ENCODE measurements at places on chromosomes 7 and 10.

GRCh38 chr10:27448921-27449320 is 55.2 kb upstream of the RAB18 start:
- DNase-seq: no peak

DNA sequence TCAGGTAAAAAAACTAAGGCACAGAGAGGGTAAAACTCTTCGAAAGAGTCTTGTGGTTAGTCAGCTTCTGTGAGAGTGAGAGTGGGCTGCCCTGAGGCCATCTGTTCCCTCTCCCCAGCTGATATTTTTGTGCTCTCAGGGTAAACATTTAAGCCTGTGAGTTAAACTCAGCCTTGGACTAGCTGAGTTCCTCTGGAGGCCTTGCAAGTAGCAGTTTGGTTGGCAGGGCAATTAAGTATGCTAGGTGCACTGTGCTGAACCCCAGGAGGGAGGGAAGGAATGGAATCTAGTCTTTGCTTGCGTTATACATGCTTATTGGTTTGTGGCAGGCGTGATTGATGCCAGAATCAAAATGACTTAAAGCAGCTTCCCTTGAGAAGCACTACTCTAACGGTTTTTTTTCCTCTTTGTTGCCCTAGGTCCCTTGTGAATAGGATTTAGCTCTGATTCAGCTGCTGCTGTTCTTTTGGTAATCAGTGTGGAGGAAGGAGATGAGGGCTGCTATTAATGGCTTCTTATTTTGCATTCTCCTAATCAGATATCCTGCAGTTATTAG is 140.2 kb downstream of the AUTS2 start:
- no peak for DNase-seq

DNA sequence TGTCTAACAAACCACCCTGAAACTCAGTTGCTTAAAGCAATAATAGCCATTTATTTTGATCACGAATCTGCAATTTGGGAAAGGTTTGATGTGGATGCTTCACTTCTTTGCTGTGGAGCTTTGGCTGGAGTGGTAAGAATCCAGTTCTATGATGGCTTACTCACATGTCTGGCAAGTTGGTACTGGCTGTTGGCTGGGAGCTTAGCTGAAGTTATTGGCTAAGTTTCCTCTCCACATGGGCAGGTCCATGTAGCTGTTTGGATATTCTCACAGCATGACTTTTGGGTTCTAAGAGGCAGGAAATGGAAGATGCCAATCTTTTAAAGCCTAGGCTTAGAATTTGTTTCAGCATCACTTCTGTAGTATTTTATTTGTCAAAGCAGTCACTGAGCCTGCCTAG is 277.6 kb upstream of the NRP1 start:
- no peak for DNase-seq

- DNase-seq: no peak
These were observed 93.4 kb downstream of the PIP4K2A start for GRCh38 chr10:22620929-22621328.

DNA sequence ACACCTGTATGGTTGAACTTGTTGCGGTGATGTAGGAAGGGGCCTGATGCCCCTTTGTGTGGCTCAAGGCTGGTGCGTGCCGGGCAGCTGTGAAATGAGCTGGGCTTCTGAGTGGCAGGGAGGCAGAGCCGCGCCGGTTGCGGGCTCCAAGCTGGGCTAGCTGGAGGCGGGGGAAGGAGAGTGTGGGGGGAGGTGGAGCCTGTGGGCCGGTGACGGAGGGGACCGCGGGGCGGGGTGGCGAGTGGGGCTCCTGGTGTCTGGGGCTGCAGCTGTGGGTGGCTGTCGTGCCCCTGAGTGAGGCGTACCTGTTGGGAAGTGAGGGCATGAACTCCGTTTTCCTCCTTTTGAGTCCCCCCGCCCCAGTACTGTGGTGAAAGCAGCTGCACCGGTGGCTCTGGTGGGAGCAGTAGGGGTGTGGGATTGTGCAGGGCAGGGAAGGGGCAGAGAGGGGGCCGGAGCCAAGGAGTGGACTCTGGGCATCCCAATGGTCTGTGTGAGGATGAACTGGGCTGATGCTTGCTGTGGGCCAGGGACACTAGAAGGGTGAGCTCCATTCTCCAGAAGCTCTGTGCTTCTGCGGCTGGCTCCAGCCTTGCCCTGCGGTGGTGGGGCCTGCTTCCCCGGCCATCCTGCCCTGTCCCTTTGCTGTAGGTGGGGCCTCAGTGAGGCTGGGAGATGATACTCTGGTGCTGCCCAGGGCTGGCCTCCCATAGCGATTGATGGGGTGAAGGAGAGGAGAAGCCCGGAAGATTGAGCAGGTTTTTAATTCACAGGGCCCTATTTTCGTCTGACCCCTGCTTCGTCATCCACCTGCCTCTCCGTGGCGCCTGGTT is 41.7 kb downstream of the INPP5A start:
- DNase-seq: no peak

GRCh38 chr10:60380781-60381180 is 8.9 kb downstream of the ANK3 start:
- DNase-seq: no peak

DNA sequence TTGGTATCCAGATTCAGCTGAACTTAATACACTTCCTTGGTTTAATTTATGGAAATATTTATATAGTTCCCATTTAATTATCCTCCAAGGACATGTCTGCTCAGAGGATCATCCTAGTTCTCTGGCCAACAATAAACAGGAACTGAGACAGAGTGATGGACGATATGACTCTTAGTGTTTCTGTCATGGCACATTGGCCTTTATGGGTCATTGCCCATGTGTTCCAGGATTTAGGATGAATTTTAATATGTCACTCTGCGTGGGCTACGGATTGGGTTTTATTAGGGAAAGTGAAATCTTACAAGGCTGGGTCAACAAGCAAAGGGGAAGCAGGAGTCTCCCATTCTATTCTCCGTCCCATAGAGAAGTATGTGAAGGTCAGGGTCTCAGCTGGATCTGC is 18.8 kb upstream of the TNPO3 start:
- no peak for DNase-seq

DNA sequence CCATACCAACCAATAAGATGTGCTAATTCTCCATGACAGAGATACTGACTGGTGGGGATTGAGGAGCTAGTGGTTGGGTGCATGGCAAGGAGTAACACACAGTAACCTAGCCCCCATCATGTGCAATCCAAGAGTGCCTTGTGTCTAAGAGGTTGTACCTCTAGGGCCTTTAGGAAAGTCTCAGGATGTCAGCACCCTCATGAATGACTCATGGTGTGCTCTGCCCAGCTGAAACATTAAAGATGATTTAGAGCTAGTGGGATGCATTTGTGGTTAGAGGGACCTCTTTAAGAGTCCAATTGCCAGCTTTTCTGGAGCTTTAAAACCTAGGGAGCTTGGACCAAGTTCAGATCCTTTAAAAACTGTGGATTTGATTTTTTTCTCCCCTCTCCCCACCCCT is 181.1 kb downstream of the HERPUD2 start:
- DNase-seq: no peak

- DNase-seq: no peak
These were observed 4.6 kb upstream of the OR2A14 start for GRCh38 chr7:144118341-144118740.

- DNase-seq: no peak
These were observed 359.7 kb upstream of the PCDH15 start for GRCh38 chr10:55160655-55161283.

DNA sequence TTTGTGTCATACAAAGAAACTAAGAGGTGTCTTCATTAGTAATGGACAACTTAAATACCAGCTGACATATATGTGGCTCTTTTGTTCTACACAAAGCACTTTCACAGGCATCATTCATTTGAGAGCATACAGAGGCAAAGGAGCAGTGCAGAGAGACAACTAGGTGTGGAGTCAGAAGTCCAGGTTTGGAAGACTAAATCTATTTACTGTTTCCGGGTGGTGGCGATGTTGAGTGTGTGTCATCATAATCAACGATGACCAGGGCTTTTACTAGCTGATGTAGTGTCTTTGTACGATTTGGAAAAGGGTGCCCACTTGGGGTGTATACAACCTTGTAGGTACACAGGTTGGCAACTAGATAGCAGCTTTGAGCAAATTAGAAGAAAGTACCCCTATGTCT is 195.5 kb upstream of the CCDC6 start:
- DNase-seq: no peak

DNA sequence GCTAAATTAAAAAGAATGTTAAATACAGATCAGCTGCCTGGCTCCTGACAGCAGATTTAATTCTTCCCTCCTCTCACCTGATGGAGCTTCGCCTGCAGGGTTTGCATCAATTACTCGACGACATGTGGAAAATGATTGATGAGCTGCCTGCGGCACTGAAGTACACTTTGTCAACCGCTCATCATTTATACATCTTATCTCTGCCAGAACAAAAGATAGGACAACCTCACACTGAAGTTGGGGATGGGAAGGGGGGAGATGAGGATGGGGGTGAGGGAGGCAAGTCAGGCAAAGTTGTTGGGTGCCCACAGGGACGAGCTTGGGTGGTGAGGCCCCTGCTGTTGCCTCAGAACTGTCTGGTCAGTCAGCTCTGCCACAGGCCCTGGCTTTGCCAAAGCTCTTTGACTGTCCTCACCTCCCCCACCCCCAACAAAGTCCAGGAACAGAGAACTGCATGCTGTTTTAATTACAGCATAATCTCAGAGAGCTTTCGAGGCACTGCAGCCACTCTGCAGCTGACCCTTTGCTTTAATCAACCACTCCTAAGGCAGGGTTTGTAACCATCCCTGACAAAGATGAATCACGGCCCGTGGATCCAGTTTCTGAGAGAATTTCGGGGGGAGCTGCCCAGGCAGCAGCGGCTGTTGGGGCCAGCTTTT is 702.3 kb downstream of the LRMDA start:
- no peak for DNase-seq

All from esophagus muscularis mucosa (tissue), 4 donors.